Stromal cell of bone marrow (primary cell): ENCODE measurements at places on chromosomes 7 and 10.

- peak; percentile 9 for DNase-seq
These were observed 54.2 kb upstream of the CDCA7L start for GRCh38 chr7:21999896-22000295.

GRCh38 chr10:30055226-30055662 lies 4.1 kb downstream of the JCAD start:
- no peak for DNase-seq

GRCh38 chr7:150514748-150515222 lies at the start of gene GIMAP7:
Gene GIMAP7, plus strand, starts transcription at chr7:150514872. Its CDS starts 5,103 bp downstream, at chr7:150519975.
- DNase-seq = no peak

GRCh38 chr7:936386-937054 lies 18.0 kb downstream of the ADAP1 start:
- DNase-seq = no peak

DNA sequence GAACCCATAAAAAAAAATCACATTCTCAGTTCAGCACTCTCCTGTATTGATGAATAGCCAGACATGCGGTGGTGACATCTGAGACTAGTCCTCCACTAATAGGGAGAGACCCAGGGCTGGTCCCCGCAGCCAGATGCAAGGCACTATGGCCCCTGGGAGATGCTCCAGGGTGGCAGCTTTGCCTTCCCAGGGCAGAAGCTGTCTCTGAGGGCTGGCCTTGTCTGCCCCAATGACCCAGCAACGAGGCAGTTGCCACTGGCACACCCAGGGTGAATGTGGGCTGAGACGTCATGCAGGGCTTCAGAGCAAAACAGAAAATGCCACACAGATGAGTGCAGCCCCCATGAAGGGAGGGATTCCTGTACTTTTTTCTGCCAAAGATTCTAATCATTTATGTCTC lies 50.1 kb upstream of the GDF10 start:
- DNase-seq = no peak

GRCh38 chr7:66178258-66178657 lies 26.9 kb upstream of the TPST1 start:
- DNase-seq = no peak

DNA sequence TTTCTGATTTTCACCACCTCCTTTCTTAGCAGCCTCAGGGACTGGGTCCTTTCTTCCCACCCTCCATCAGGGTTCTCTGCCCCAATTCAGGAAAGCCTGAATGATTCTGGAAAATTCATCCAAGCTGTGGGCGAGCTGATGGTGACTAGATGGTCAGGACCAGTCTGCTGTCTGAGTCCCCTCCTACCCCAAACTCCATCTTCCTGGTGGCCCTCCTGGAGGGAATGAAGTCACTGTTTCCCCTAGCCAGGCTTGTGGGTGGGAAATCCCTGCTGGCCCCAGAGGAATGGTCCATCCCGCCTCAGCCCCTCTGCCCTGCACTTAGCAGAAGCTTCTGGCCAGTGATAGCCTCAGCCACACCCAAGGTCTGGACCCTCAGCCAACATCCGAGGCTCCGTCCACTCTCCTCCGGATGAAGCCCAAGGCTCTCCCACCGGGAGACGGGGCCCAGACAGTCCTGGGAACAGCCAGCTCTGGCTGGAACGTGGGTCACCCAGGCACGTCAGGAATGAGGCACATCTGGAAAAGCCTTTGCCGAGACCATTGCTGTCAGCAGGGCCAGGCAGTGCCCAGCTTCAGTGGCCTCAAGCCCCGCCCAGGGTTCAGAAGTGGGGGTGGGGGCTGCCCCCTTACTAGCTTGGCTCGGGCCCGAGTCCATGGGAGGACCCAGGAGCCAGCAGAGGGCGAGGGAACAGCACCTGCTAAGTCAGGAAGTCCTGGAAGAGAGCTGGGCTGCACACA lies 4.0 kb upstream of the AQP1 start:
- no peak for DNase-seq

DNA sequence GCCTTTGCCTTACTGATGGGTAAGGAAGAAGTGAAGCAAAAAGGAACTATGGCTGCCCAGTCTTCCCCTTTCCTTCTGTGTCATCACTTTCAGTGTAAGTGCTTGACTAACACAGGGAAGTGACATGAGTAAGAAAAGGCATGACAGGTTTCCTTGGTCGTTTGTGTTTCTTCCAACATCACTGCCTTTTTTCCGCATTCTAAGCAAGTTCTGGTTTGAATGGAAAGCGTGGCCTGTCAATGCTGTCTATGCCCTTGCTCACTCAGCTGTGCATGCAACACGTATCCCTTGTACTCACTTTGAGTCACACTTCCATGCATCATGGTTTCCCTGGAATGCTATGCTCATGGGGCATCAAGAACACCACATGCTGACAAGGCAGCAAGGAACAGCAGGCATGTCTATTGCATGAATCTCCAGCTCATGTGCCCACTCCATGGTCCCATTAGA lies 111.8 kb downstream of the OAT start:
- DNase-seq = no peak

DNA sequence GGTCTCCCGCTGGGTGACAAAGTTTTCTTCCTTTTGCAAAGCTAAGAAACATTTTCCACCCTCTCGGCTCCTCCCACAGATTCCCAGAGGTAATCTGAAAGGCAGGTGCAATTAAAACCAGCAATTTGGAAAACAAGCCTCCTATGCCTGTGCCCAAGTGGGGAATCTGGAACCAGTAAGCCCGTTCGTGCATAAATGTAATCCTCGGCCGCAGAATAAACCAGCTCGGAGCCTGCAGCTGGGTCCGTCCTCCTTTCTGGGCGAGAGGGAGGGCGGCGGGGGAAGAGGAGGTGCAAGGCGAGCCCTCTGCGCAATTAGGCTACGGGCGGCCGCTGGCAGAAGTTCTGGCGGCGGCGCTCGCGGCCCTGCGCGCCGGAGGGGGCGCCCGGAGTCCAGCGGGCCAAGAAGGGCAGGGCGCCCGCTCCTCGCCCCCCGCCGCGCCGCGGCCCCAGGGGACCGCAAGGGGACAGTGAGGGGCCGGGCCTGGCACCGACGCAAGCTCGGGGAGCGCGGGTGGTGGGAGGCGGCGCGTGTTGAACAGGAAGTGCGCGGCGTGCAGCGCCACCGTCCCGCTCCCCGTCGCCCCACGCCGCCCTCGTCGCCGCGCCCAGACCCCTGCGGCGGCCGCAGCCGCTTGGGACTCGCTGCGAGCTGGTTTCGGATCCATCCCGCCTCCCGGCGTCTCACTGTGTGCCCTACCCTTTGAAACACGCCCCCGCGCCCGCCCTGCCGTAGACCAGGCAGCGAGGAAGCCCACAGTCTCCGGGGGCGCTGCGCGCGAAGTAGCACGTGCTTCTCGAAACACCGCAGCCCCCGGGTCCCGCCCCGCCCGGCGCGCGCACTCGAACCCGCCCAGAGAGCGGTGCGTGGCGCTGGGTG lies at the start of gene PRKAG2:
TSS of gene PRKAG2 (minus strand) at position 217 of the 879 bp plus-strand sequence. CDS start 495 bp downstream, outside the sequence.
- DNase-seq = no peak

DNA sequence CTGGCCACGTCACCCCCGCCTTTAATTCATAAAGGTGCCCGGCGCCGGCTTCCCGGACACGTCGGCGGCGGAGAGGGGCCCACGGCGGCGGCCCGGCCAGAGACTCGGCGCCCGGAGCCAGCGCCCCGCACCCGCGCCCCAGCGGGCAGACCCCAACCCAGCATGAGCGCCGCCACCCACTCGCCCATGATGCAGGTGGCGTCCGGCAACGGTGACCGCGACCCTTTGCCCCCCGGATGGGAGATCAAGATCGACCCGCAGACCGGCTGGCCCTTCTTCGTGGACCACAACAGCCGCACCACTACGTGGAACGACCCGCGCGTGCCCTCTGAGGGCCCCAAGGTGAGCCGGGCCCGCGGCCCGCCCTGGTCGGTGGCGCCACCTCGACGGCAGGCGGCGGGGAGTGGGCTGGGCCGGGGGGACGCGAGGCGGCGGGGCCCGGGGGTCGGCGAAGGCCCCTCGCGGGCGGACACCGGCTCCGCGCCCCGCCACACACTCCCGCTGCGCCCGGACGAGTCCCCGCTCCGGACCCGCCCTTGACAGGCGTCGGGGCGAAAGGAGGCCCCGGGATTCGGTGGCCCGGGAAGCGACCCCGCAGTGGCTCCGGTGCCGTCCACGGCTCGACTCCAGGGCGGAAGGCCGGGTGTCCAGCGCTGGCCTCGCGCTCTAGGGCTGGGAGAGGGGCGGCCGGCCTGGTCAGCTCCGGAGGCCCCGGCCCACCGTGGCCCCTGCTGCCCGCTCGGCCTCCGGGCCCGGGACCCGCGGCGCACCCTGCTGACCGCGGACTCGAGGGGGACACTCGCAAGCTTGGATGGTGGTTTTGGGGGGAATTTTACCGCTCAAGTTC lies 557 bp downstream of the BAG3 start:
- DNase-seq = no peak

GRCh38 chr7:65438598-65438997 lies 64.9 kb downstream of the ZNF92 start:
- peak; percentile 91 for DNase-seq

DNA sequence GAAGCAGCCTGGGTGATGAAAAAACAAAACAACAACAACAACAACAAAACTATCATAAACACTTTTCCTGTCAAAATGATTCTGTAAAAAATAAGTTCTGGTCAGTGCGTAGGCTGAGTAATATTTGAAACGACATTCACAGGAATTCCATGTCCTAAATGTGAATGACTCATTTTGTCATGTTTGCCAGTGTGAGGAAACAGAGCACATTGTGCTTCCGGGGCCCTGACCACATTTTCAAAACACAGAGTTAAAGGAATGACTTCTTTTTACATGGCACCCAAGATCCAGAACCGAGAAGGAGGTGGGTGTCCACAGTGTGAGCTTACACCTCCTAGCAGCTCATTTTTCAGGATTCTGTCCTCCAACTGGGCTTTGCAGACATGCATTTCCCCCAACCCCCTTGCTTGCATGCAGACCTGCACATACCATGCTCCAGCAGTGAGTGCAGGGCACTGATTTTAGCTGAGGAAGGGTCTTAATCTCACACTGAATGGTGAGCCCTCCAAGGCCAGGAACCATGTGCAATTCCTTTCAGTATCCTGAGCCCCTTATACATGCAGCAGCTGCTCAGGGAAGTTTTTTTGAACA lies 3.0 kb downstream of the CLRN3 start:
- peak; percentile 32 for DNase-seq

DNA sequence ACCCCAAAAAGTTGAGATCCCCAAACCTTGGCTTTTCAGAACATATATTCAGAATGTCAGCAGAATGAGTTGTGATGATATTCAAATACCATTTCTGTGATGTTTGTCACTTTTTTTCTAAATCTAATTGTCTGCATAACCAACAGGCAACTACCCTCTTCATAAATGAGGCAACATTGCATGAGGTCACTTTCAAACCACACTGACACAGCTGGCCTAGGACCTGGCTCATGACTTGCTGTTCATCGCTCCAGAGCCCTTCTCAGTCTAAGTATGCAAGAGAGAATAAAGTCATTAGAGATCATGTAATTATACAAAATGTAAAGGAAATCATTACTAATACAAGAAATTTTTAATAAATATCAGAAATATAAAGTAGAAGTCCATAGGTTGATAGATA lies 681.9 kb downstream of the GRM8 start:
- DNase-seq = peak; percentile 2

DNA sequence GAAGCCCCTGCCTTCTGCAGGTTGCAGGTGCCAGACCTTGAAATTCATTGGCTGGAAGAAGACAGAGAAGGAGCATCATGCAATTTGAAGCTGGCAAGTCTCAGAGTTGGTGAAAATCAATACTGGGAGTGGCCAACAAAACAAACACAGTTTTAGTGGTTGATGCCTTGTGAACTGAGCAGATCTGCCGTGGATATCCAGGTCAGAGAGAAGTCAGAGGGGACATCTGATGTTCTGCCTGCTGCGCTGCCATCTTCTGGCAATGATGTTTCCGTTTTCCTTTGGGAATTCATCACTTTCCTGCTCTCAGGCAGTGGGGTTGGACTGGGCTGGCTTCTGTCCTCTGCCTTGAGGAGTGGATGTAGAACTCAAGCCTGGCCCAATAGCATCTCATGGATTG lies 132.0 kb downstream of the RPS24 start:
- no peak for DNase-seq

DNA sequence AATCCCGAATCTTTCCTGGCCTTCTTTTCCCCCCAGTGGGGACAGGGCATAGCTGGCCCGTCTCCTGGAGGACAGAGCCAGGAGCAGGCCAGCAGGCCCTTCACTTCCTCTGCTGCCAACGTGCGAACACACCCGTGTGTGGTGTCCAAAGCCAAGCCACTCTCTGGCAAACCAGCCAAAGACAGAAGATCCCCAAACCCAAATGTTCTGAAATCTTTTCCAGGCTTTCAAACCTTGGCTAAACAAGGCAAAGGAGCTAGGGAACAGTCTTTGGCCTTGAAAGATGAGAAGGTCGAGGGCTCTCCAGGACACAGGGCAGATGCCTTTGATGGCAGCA lies 63.0 kb downstream of the PROSER2 start:
- no peak for DNase-seq

DNA sequence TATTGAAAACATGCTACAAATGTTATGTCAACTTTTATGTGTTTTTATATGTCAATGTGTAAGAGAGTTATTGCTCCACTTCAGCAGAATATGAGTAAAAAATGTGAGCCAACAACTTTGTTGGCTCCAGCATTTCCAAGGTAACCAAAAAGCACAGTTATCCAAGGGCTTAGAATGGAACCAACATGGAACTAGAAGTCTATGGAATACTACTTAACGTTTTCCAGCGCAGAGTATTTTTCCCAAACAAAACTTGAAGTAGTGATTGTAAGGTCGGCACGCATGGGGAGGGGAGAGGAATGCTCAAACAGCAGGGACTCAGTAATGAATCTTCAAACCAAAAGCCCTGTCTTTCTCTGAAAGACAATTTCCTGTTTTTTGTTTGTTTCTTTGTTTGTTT lies 45.0 kb upstream of the TSPAN13 start:
- peak; percentile 34 for DNase-seq

DNA sequence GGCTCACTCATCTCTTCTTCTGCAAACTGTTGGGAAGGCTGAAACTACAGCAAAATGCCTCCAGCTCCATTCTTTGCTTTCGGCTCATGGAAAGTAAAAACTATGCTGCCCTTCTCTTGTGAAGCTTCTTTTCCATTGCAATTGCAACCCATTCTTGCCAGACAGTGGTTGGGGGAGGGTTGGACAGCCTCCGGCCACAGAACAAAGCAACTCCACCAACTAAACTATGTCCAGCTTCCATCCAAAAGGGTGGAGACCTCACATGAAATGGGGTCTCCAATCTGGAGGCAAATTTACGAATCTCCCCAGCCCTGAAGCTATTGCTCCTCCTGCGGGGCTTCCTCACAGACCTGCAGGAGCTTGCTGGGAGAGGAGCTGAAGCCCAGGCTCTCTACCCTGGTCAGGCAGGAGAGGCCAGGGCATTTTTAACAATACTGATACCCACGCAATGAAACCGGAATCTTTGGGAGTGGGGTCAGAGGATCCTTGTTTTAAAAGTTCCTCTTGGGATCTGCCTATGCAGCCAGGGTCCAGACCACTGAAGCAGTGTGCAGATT lies 549 bp downstream of the GPNMB start:
- DNase-seq = no peak

DNA sequence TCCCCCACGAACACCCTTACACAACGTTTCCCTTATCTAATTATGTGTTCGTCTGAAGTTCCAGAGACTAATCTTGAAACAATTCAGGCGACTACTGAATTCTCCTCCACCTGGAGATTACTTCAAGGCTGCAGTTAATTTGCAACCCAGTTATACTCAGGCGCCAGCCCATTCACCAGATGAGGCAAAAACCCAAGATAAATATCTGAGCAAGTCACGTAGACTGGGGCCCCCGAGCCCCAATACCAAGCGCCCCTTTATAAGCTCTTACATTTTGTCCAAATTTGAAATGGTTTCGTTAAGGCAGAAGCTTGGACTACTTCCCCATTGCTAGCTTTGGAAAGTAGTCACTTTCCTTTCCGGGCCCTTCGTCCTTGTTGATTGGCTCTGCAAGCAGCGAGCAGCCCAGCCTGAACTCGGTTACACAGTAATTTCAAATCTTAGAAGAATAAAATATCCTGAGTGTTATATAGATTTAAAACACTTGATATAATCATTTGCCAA lies 1.2 kb downstream of the TPK1 start:
- peak; percentile 20 for DNase-seq
